ENCODE measurements at places on chromosomes 11 and 22. TPM values are rescaled to one million over a fixed set of nuclear protein-coding genes. Genes with fewer than 3 reads are reported as not detected.

The OR2AT4 gene
- not detected for total RNA-seq

The PGA5 gene
- not detected for total RNA-seq

The MOV10L1 gene
- not detected for total RNA-seq

The CSNK2A3 gene
- total RNA-seq = 3.3 TPM

The KRTAP5-4 gene
- not detected for total RNA-seq

The APOBEC3F gene
- total RNA-seq = not detected

The THY1 gene
- 2.5 TPM for total RNA-seq

The LRRC32 gene
- total RNA-seq = 0.30 TPM

The SNX32 gene
- not detected for total RNA-seq

The ANO1 gene
- total RNA-seq = 1.6 TPM

The PLAAT2 gene
- not detected for total RNA-seq

The FXYD2 gene
- 0.14 TPM for total RNA-seq

The HMOX1 gene
- 5.1 TPM for total RNA-seq

The CEP126 gene
- total RNA-seq = 0.32 TPM

The NXPE1 gene
- not detected for total RNA-seq

Measured in SJCRH30 (cell line).